ENCODE measurements at places on chromosomes 12 and 14.

GRCh38 chr12:2163177-2163941 is 110.6 kb downstream of the CACNA1C start:
- DNase-seq: peak; percentile 91

GRCh38 chr12:129467726-129468125 is 436.1 kb downstream of the TMEM132D start:
- no peak for DNase-seq

DNA sequence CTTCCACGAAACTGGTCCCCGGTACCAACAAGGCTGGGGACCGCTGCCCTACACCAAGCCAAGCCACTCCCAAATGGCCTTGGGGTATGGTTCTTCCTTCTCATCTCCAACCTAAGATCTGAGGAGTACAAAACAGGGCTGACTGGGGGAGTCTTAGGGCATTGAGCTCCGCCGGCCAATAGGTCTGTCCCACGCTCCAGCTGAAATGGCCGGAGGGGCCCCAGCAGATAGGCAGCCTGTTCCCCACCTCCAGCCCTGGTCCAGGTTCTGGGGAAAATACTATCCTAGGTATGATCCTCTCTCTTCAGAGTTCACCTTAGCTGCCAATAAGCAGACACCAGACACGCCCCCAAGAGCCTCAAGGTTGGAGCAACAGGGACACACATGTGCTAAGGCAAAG is 90.2 kb downstream of the ACTN1 start:
- no peak for DNase-seq

DNA sequence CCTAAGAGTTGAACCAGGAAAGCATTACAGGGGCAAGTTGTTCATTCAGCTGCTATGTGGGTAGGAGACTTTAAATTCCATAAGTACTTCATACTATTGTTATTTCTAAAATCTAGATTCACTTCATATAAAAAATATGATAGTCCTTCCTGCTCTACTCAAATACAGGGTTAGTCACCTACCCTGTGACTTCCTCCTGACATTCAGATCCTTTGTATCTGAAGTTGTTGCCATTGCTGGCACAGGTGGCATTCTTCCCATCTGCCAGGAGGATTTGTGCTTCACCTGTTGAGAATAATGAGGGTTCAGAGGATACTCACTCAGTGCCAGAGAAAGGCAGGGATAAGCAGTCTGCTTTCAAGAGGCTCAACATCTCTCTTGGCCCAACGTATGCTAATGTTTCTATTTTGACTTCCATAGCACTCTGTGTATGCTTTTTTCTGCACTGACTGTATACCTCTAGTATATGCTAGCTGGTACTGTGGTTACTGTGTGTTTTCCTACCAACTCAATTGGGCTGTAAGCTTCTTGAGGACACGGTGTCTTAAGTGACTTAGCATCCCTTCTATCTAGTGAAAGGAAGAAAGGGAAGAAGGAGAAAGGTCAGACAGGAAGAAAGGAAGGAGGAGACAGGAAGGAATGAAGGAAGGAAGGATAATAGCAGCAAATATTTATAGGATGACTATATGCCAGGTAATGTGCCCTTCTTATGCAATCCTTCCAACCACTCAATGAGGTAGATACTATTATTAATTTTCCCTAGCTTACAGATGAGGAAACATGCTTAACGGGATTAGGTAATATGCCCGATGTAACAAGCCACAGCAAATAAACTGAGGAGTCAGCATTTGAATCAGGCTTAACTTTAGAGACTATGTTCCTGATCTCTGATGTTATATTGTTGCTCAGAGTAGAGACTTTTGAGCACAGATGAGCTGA is 38.5 kb upstream of the FGF6 start:
- no peak for DNase-seq

- DNase-seq: no peak
These were observed 41.7 kb downstream of the SMIM41 start for GRCh38 chr12:52120951-52121823.
